Esophagus muscularis mucosa (tissue), 4 donors: ENCODE measurements at places on chromosomes 13 and 19. TPM values are rescaled to one million over a fixed set of nuclear protein-coding genes. Genes with fewer than 3 reads are reported as not detected.

DNA sequence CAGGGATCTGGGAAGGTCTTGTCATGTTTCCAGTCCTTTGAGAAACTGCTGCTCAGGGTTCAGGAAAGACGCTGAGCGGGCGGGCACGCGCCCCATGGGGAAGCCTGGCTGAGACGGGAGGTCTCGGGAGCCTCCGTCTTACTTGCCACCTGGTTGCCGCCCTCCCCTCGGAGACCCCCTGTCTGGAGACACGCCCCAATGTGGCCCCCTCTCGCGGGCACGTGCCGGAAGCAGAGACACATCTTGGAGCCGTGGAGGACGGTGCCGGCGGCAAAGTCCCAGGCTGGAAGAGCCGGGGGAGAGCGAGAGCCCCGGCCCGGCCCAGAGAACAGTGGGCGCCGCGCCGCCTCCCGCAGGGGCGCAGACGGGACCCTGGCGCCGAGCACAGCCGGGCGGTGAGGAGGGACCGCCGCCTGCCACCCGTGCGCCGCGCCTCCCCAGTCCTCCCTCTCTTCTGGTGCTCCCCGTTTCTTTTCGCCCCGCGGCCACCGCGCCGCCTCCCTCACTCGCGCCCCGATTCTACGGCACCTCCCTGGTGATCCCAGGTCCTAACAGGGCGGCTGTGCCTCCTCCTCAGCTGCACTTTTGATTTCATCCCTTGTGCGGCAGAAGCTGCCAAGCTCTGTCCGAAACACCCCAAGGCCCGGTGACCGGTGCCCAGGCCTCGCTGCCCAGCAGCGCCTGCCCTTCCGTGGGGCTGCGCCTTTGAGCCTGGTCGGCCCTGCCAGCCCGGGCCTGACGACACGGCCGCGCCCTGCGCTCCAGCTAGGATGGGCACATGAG is 15.5 kb downstream of the GJB2 start:
- no peak for DNase-seq

DNA sequence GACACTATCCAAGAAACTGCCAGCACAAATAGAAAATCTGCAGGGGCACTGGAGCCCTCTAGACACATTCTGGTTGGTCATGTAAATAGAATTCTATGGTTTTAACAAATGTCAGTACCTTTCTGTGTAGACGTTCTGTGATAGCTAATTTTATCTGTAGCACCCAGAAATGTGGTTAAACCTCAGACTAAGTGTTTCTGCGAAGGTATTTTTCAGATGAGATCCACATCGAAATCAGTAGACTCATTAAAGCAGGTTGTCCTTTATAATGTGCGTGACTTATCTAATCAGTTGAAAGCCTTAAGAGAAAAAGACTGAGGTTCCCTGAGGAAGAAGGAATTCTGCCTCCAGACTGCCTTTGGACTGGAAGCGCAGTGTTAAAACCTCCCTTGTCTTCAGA is 922.9 kb downstream of the EFNB2 start:
- no peak for DNase-seq

NMRK2 gene
- not detected for total RNA-seq

CYSLTR2 gene
- 0.83 TPM for total RNA-seq

PRKCG gene
- not detected for total RNA-seq

DNA sequence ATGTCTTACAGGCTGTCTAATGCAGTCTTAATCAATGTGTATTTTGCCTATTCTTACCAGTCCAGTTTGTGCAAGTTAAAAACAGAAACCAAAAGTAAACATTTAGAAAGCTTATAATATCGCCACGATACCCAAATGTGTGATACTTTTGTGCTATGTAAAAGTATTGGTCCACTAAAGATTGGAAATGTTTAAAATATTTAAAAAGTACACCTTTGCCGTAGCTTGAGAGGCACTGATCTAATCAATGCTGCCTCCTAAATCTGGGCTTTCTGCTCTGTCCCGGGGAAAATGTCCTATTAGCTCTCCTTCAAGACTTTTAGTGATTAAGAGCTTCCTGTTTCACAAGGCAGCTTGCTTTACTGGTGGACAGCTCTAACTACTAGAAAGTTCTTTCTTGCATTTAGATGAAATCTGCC is 64.7 kb downstream of the DNAJC15 start:
- no peak for DNase-seq

DNA sequence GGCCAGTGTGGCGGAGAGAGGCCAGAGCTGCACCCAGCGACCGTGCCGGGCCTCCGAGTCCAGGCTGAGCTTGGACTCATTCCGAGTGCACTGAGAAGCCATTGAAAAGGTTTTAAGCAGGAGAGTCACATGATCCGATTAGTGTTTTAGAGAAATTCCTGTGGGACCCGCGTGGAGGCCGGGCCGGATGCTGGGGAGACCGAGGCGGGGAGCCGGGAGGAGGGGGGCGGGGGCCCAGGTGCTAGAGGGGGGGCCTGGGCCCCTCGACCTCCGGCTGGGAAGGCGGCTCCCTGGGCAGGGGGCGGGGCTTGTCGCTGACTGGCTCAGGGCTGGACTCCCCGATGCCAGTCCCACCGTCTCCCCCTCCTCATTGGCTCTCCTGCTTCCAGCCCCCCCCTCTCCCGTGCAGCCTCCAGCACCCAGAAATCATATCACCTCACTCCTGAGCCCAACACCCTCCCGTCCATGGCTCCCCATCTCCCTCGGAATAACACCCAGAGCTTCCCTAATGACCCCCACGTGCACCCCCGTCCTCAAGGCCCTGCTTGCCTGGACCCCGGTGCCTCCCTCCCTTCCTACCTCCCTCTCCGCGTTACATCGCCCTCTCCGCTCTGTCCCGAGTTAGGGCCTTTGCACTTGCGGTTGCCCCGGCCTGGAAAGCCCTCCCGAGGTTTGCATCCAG is 5.2 kb upstream of the ZNF579 start:
- no peak for DNase-seq

GRCh38 chr13:99211421-99212035 is 10.9 kb downstream of the UBAC2 start:
- DNase-seq: no peak

RBM42 gene
- total RNA-seq: 85.3 TPM

- DNase-seq: no peak
These were observed 680.9 kb upstream of the SGCG start for GRCh38 chr13:22499919-22500318.

SLC8A2 gene
- total RNA-seq: 18.7 TPM

DNA sequence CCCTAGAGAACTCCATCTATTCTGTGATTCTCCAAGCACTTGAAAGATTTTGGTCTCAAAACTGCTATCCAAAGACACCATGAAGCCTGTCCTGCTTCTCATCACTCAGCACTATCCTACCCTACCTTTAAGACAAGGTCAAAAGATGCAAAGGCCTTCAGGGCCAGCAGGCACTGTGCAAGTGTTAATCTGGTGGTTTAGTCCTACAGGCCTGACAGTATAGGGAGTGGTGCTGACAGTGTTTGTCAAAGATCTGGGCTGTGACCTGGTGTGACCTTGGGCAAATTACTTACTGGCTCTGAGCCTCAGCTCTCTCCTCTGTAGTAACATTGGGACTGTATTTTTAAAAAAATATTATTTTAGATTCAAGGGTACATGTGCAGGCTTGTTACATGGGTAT is 28.0 kb downstream of the SIAH3 start:
- DNase-seq: no peak

DNA sequence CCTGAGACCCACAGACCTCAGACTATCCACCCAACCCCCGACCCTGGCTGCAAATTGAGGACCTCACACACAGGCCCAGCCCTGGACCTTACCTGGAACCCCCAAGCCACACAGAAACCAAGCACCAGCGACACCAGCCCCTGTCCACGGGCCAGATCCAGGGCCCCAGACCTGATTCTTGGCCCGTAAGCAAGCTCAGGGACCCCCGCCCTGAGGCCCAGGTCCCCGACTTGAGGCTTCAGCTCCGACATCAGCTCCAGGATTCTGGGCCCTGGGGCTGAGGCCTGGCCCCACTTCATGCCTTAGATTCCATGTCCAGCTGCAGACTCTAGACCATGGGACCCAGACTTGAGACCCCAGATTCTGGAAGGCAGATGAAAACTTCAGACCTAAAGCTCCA is 6.3 kb downstream of the TTYH1 start:
- DNase-seq: no peak

B3GNT8 gene
- total RNA-seq: 12.0 TPM

GIPR gene
- not detected for total RNA-seq

- DNase-seq: no peak
These were observed 691.9 kb downstream of the UQCRFS1 start for GRCh38 chr19:28520998-28521568.

DNA sequence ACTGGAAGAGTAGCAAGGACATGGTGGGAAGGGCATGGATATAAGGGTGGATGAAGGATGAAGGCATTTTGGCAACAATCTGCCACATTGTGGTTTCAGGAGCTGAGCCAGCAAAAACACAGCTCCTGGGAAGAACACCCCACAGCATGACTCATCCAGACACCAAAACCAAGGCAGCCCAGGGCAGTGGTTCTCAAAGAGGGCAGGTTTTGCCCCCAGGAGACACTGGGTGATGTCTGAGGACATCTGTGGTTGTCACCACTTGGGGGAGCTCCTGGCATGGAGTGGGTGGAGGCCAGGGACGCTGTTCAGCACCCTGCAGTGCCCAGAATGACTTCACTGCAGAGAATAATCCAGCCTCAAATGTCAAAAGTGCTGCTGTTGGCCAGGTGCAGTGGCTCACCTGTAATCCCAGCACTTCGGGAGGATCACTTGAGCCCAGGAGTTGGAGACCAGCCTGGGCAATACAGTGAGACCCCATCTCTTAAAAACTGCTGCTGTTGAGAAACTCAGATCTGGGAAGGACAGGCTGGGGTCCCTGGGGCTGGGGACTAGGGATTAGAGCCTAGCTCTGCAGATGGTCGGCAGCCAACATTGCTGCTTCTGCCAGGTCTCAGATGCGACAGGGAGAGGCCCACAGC is 16.1 kb downstream of the ZFR2 start:
- DNase-seq: no peak

DNA sequence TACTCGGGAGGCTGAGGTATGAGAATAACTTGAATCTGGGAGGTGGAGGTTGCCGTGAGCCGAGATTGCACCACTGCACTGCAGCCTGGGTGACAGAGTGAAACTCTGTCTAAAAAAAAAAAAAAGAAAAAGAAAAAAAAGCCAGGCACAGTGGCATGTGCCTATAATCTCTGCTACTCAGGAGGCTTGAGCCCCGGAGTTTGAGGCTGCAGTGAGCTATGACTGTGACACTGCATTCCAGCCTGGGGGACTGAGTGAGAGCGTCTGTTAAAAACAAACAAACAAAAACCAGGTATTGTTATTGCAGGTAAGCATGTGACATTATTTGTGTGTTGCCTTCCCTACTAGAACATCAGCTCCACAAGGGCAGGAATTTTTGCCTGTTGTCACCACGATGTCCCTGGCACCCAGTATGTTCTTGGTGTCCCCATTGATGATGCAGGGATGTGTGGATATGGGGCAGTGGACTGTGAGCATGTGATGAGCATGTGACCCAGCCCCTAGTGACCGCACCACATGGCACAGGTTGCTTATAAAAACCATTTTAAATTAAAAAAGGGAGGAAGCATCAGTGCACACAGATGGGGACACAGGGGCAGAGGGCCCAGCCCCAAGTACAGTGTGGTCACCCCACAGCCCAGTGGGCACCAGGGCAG is 1.6 kb upstream of the KANK2 start:
- no peak for DNase-seq

- no peak for DNase-seq
These were observed 35.7 kb upstream of the FAM216B start for GRCh38 chr13:42745655-42746054.

FXYD1 gene
- 92.6 TPM for total RNA-seq

DNA sequence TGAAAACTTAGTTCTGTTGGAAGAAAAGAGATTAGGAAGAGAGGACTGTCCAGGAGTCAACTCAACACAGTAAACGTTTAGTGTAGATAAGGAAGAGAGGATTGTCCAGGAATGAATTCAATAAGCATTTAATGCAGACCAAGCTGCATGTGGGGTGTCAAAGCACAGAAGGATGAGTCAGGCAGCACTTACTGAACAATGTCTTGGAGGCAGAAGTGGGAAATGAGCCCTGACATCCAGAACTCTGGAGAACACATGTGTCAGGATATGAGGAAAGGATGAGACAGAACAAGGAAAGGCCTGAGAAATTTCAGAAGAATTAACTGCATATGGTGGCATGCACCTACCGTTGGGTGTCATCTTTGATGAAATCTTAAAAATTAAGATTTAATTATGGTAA is 429.2 kb upstream of the HTR2A start:
- no peak for DNase-seq

GRCh38 chr13:112346173-112346898 is 29.8 kb upstream of the SPACA7 start:
- DNase-seq: no peak

GRCh38 chr13:49563516-49563915 is 21.8 kb downstream of the RCBTB1 start:
- no peak for DNase-seq

DNA sequence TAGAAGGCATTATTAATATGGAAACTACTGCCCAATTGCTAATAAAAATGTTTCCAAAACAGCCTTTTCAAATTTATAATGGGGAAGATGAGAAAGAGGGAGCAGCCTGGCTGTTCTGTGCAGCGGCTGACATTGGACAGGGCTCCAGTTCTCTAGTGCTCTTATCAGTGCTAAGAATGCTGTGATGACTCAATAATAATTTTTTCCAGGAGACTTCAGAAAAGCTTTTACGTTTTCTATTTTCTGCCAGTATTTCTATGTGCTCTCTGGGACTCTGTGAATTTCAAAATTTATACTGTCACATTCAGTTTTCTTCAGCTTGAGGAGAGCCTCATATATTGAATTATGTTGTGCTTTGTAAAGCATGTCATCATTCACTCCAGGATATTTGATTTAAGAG is 209.6 kb downstream of the VWA8 start:
- no peak for DNase-seq

DNA sequence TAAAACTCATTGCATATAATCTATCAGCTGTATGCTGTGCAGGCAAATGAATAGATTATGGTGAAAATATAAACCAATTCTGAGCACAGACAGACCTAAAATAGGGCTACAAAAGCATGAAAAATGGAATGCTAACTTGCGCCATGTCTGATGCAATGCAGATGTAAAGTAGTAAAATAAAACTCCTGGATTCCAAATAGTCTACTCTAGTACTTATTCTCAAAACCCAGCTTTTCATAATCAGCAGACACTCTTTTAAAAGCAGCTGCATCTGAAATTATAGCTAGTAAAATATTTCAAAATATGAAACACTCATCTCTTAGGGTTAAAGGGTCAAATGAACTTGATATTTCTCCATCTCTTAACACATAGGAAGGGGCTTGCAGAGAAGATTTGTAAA is 4.7 kb upstream of the POMP start:
- DNase-seq: no peak

IGFL4 gene
- not detected for total RNA-seq
